H7 (cell line): ENCODE measurements at places on chromosomes 1 and 21. TPM values are rescaled to one million over a fixed set of nuclear protein-coding genes. Genes with fewer than 3 reads are reported as not detected.

ROR1 gene
- total RNA-seq = 63.4 and 94.3 TPM in 2 replicates

- no peak for DNase-seq
Measured at GRCh38 chr1:234763910-234764309, 153.9 kb upstream of the IRF2BP2 start.

- DNase-seq = no peak
Measured at GRCh38 chr1:200733907-200734306, 4.8 kb upstream of the CAMSAP2 start.

GIPC2 gene
- 0.07 and 0.26 TPM in 2 replicates for total RNA-seq

- DNase-seq = no peak
Measured at GRCh38 chr1:31063631-31064030, 1.9 kb downstream of the PUM1 start.

RNF186 gene
- not detected in 2 replicates for total RNA-seq

ANGPTL1 gene
- total RNA-seq = 0.11 TPM in 1 of 2 replicates, not detected in the other

DNA sequence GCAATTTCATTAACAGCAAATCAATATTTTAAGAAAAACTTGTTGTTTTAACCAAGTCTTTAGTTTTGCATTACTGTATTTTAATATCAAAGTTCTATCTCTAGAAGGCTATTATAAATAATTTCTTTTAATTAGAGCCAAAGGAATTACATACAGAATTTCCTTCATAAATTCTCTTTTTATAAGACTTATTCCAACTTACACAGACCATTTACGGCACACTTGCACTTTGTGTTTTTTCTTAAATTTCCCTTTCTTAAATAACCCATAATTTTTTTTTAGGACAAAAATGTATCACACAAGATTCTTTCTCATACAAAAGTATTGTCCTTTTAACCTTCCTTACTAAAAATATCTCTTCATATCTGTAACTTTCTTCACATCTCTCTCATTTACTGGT lies 458.5 kb upstream of the CHRM3 start:
- no peak for DNase-seq

GRCh38 chr1:35553851-35554250 lies 3.4 kb downstream of the KIAA0319L start:
- DNase-seq = no peak

DNA sequence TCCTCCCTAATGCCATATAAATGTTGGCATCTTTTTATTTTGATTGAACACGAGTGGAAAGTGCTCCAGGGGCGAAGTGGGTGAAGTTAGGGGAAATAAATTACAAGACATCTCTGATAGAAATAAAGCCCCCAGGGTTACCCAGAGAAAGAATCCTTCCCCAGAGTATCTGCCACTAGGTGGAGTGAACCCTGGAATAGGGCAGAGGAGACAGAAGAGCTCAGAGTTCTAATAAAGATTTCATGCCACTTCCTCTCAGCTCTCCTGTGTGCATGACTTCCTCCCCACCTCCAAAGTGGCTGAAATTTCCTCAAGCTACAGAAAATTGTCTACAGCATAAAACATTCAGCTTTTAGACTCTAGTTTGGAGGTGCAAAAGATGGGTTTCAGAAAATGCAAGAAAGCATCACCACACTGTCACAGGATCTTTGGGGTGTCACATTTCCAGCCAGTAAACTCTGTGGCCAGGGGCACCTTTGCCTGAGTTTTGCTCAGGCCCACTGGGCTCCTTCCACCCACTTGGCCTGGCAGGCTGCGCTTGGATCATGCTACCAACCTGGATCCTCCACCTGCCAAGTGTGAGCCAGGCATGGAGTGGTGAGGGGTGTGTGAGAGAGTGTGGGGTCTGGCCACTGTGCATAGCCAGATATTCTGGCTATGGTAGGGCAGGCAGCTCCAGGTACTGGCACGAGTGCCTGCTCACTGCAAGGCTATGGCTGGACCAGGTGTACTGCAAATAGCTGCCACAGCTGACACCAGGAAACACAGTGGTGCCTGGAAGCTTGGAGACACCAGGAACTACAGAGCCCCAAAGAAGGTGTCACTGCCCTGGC lies 208.8 kb upstream of the USP25 start:
- peak; percentile 39 for DNase-seq

DNA sequence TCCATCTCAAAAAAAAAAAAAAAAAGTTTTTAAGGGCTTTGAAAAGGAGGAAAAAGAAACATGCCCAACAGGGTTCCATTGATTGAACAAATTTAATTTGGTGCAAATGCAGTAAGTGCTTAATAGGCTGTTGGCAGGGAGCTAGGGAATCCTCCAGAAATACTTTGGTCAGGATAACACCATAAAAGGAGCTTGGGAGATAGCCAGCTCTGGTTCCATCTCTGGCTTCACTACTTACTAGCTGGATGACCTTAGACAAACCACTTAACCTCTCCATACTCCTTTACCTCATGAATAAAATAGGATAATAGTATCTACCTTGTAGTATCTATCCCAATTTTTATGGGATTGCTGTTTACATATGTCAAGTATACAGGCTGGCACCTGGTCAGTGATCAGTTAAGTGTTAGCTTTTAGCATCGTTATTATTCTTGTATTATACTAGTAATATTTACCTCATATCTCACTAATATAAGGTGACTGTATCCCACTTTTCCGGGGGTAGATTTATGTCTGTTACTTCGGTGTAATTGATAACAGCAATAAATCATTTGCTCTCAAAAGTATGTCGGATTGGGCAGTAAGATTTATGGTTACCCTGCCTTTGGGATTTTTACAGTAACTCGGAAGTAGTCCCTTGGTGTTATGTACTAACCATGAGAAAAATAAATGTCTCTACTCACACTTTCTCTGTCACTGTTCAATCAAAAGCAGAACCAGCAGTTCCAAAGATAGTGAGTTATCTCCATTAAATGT lies 36.4 kb downstream of the BTG3 start:
- no peak for DNase-seq
